Nucleus accumbens (tissue), 56 donors: ENCODE measurements at places on chromosomes 4 and X.

DNA sequence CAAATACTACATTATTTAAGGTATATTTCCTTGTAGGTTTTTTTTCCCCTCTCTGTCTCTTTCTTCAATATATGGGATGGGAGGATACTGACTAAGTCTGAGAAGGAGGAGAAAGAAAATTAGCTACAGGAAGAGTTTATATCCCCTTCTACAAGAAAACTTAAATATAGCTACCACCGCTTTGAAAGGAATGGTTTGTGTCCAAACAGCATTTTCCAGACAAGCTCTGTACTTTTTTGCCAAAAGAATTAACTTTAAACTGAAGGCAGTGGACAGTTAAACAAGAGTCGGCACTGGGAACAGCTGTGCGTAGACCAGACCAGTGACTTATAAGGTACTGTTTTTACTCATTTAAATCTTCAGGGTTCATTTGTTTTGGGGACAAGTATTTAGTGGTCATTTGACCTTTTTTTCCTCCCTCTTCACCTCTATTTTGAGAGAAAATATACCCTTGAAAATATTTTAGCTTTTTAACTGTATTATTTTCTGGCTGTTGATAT lies 303.7 kb downstream of the ARHGAP24 start:
- no peak for DNase-seq

GRCh38 chr4:7397206-7398103 lies 37.3 kb downstream of the PSAPL1 start:
- no peak for DNase-seq

DNA sequence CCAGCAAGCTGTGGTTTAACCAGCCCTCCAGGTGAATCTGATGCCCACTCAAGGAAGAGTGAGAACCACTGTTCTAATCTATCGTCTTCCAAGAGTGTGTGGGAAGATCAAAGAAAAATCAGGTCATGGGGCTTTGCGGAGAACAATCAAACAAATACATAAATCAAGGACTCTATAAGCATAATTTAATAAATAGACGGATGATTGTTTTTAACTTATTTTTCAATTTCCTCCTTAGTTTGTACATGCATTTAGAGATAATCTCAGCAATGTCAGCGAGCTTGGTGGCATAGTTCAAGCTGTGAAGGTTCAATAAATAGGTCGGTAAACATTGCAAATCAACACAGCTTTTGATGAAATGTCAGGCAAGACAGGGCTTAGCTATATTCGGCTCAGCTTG lies 84.9 kb downstream of the DMD start:
- no peak for DNase-seq

DNA sequence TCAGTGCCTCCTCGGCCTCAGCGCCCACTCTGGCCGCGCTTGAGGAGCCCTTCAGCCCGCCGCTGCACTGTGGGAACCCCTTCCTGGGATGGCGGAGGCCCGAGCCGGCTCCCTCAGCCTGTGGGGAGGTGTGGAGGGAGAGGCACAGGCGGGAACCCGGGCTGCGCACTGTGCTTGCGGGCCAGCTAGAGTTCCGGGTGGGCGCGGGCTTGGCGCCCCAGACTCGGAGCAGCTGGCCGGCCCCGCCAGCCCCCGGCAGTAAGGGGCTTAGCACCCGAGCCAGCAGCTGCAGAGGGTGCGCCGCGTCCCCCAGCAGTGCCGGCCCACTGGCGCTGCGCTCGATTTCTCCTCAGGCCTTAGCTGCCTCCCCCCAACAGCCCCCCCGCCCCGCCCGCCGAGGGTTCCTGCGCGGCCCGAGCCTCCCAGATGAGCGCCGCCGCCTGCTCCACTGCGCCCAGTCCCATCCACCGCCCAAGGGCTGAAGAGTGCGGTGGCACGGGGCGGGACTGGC lies 1137.0 kb downstream of the PCDH18 start:
- DNase-seq = no peak

DNA sequence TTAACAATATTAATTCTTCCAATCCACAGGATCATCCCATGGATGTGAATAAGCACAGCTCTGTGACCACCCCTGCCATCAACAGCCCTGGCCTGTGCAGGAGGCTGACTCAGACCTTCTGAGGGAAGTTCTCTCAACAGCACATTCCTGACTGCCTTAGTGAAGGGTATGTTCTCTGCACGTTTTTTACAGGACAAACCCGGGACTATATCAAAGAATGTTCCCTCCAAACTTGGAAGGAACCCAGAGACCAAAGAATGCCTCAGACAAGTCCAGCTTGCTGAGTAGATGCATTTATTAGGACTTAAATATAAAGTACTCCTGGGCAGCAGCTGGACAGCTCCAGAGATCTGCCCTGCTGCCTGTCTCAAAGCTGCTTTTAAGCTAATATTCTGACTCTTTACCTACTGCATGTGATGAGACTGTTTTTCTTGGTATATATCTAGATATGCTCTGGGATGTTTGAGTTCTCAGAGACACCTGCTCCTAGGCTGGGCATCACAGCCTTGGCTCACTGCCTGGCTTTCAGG lies 1127.8 kb upstream of the PRKX start:
- DNase-seq = no peak

GRCh38 chr4:4677556-4678522 lies 136.0 kb upstream of the STX18 start:
- no peak for DNase-seq
